ENCODE measurements at places on chromosomes 3 and 15.
A peak's percentile ranks its signal among the peaks of the same experiment; 100 is the strongest.

DNA sequence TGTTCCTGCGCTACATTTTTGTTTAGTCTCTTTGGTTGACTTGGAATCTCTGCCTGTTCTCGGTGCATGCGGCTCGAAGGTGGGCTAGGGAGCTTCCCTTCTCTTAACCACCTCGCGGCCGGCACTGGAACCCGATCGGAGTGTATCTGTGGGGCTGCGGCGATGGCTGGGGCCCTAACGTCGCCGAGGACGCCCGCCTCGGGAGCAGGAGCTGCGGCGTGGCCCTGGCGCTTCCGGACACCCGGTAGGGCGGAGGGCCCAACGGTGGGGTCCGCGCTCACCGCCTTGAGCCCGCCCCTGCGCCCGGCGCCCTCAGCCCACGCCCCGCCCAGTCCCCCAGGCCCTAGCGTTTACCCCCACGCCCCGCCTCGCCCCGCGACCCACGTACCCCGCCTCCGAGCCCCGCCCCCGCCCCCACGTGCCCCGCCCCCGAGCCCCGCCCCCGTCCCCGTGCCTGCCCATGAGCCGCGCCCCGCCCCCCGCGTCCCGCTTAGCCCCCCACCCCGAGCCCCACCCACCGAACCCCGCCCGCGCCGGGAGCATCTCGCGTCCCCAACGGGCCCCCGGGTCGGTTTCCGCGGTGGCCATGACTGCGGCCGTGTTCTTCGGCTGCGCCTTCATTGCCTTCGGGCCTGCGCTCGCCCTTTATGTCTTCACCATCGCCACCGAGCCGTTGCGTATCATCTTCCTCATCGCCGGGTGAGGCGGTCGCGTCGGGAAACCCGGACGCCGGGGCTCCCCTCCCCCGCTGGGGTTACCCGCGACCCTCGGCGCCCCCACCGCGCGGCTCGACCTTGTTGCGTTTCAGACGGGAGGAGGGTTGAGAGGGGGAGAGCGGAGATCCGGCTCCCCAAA lies at the start of gene APH1B:
TSS of gene APH1B (plus strand) at position 568 of the 855 bp plus-strand sequence. CDS start at position 587, 19 bp downstream.
- peak; percentile 92 for DNase-seq

- DNase-seq = no peak
Observed at GRCh38 chr3:73866846-73867245, 242.1 kb upstream of the PDZRN3 start.

DNA sequence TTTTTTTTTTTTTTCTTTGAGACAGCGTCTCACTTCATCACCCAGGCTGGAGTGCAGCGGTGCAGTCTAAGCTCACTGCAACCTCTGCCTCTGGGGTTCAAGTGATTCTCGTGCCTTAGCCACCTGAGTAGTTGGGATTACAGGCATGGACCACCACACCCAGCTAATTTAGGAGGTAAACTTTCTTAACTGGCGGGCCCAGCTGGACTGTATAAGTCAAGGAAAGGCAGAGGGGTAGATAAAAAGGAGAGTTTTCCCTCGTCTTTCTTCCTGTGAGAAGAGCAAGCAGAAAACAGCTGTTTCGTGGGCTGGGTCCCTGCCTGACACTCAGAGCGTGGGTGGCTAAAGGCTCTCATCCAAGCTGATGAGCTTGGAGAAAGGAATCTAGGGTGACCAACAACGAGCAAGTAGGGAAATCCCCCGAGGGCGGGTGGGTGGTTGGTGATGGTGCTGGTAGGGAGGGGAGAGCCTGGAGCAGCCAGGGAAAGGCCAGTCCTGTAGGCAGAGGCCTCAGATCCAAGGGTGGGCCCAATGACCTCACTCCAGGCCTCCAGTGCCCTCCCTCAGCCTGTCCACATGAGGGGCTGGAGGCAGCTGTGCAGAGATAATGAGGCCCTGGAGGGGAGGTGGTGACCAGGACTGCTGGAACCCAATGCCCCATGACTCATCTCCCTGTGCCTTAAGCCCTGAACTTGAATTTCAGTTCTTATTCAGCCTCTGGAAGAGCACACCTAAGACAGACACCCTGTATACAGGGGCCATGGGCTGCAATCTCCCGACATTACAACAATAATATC lies 43.1 kb upstream of the LIMD1 start:
- DNase-seq = peak; percentile 83

DNA sequence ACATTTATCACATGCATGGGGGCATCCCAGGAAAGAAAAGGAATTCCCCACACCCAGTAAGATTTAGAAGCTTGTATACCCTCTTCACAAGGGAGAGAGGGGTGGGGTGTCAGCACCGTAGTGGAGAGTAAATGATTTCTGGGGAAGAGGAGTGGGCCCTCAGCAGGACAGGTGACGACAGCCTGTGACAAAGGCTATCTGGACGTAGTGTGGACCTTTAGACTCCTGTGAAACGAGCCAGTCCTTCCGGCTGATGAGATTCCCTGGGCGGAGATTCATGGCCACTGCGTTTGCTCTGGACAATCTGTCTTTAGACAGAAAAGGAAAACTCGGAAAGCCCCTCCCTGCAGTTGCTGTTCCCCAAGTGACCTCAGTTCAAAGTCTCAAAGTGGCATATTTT lies 1.7 kb upstream of the FAM3D start:
- no peak for DNase-seq

DNA sequence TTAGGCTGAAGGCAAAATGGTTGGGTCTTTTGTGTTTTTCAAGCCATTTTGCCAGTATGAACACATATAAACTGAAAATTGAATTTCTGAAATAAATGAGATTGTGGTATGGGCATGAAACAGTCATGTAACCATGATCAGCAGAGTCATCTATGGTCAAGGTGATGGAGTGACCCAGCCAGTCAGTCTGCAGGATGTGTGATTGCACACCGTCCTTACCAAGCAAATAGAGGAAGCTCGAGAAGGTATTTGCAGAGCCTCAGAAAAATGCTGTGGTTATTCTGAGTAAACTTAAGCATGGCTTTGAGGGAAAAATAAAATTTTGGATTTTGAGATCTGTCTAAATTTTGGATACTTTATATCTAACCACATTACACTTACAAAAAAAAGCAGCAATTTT lies 95.9 kb upstream of the RNF7 start:
- DNase-seq = no peak

DNA sequence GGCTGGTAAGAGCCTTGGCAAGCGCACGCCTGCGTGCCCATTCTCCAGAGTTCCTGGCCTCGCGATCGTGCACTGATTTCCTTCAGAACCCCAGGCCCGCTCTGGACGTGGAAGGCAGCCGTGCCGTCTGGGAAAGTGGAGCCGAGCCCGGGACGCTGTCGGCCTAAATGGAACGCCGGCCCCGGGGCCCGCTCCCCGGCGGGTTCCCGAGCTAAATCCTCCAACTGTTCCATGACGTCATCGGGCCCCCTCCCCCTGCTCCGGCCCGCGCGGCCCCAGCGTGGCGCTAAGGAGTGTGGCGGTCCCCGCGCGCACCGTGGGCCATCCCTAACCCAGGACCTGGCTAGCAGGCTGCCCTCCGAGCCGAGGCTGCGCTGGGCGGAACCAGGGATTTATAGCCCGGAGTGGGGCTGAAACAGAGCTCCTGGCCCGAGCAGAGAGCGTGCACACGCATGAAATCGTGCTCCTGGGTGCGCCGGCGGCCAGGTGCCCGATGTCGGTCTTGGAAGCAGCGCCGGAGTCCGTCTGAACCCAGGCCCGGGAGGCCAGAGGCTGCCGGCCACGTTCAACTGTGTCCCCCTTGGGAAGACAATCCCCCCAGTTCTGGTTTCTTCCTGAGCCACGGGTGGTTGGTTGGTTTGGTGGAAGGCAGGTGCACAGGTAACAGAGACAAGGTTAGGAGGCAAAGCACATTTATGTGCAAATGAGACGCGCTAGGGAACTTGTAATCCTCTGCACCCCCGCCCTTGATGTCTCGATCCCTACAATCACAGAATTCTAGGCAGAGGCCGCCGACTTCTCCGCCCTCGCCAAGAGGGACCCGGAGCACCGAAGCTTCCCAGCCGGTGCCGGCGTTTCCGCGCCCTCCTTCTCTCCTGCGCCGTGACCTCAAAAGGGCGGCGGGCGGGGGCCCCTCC lies 84.9 kb upstream of the ETV5 start:
- DNase-seq = peak; percentile 59

- no peak for DNase-seq
Observed at GRCh38 chr3:11118181-11118682, 36.1 kb upstream of the HRH1 start.

DNA sequence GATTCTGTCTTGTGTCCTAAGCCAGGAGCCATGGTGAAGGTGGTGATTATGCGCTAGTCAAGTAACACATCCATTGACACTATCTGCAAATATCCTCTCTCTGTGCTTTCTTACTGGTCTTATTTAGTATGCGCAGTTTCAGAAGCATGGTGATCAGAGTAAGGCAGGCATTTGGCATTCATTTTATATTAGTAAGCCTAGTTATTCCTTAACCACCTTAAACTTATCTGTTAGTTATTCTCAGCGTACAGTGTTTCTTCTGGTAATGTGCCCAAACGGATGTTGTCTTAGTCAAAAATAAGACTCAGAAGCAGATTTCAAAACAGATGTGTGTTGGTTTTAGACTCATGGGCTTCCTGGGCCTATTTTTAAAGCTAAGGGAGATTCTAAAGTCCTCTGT lies 329.2 kb downstream of the GRM7 start:
- DNase-seq = no peak

GRCh38 chr3:53230041-53230621 lies 25.7 kb downstream of the TKT start:
- DNase-seq = no peak
